Gastrocnemius medialis (tissue), 4 donors: ENCODE measurements at places on chromosomes 3 and 15.

- DNase-seq, result no peak
Measured at GRCh38 chr3:135081451-135081850, 286.4 kb downstream of the EPHB1 start.

DNA sequence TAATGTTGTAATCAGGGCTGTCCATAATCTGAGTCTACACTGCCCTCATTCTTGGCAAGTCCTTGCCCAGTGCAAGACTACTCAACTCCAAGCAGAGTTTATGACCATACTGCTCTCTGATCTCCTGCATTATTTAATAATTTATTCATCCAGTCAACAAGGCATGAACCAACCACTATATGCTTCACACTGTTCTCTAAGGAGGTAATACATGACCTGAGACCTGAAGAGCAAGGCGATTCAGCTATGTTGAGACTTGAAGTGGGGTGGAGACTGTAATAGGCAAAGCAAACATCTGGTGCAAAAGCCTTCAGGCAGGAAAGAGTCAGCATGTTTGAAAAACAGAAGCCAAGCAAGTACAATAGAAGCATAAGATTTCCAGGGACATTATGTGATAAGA, 1362.8 kb downstream of the ROBO2 start:
- DNase-seq, result no peak

- no peak for DNase-seq
Measured at GRCh38 chr3:187695449-187695848, 6.9 kb downstream of the RTP2 start.

GRCh38 chr3:138513090-138513843, 78.9 kb downstream of the ESYT3 start:
- DNase-seq, result no peak

- no peak for DNase-seq
Measured at GRCh38 chr3:105526360-105527111, 159.8 kb downstream of the ALCAM start.

- DNase-seq, result no peak
Measured at GRCh38 chr3:193590088-193590856, 2.7 kb upstream of the OPA1 start.

DNA sequence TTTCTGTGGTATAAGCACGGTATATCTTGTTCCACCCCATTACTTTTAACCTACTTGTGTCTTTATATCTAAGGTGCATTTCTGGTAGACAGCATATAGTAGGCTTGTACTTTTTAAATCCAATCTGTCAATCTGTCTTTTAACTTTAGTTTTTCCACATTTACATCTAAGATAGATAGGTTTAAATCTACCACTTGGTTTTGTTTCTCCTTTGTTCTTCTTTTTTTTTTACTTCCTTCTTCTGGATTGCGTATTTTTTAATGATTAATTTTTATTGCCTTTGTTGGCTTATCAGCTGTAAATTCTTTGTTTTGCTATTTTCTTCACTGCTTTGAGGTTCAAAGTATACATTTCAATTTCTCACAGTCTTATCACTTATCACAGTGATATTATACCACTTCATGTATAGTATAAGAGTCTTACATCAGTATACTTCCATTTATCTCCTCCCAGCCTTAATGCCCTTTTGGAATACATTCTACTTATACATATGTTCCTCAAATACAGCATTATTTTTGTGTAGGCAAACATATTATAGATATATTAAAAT, 31.0 kb downstream of the IQCB1 start:
- DNase-seq, result no peak

- DNase-seq, result no peak
Measured at GRCh38 chr3:9008550-9009255, 45.4 kb upstream of the RAD18 start.

DNA sequence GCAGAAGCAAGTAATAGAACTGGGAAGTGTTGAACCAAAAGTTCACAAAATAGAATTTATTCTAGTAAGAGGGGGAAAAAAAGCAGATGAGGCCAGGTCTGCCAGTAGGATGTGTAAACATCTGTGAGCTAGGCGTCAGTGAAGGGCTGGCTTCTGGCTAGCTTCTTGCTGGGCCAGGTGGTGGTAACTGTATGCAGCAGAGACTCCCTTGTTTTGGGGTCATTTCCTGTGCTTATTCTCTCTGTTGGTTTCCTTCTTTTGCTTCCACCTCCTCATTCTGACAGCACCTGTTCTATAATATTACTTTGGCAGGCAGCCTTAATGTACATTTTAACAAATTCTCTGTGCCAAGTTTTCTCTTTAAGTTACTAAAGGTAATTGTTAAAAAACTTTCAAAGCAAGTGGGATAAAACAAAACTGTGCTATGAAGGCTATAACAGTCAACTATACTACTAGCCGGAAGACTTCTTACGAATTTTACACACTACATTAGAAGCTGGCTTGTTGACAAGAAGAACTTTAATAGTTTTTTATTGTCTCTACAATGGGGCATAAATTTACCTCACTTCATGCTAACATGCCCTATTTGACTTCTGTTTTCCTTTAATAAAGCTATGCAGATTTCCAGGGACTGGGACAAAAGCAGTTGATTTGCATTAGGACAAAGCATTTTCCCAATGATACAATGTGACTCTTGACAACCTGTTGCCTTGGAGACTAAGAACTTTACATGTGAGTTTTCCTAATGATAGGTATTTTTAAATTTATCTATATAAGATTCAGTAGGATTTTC, 318.8 kb upstream of the NAALADL2 start:
- DNase-seq, result no peak

DNA sequence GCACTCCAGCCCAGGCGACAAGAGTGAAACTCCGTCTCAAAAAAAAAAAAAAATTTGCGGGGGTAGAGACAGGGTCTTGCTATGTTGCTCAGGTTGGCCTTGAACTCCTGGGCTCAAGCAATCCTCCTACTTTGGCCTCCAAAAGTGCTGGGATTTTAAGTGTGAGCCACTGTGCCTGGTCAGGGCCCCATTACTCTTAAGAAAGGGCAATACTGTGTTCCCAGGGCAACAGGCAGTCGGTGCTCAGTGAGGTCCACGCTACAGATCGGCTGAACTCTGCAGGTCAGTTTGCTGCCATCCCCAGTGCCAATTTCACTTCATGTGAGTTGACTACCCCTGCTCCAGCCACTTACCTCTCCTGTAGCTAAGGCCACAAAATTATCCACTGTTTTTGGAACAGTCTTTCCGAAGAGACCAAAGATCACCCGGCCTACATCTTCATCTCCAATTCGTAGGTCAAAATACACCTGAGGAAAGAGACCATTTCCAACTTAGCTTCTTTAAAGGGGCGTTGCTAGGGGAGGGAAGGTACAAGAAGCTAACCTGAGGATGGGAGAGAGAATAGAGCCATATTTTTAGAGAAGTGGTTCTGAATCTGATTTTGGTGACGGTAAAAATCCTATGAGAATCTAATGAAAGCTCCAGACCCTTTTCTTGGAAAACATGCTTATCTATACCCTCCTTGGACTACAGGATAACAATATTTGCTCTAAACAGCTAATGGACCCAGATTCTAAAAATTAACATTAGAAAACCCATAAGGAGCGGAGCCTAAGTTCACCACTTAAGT, 939 bp downstream of the PPIB start:
- DNase-seq, result no peak

GRCh38 chr3:161142486-161142885, 37.3 kb upstream of the B3GALNT1 start:
- DNase-seq, result no peak

GRCh38 chr3:115040673-115041286, 106.3 kb downstream of the ZBTB20 start:
- no peak for DNase-seq

- DNase-seq, result no peak
Measured at GRCh38 chr3:58529516-58530353, 7.3 kb downstream of the ACOX2 start.

DNA sequence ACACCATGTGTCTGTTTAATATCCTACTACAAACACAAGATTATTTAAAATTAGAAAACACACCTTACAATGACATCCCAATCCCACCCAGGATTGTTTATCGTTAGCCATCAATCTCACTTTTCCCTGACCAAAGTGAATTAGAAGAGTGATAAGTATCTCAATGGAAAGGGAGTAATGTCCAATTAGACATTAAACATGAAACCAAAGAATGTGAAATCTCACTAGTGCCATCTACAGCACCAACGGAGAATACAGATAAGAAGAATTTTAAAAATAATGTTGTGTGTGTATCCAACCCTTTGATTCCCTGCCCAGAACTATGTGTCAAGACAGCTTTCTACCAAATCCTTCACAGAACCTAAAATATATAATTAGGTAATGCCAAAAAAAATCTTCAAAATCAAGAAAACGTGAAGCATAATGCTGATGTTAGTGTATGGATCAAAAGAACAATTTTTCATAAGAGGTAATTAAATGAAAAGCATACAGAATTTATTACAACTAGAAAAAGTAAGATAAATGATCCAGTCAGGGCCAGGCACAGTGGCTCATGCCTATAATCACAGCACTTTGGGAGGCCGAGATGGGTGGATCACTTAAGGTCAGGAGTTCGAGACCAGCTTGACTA, 64.2 kb downstream of the SCAPER start:
- no peak for DNase-seq

GRCh38 chr3:159825216-159825854, 163.3 kb upstream of the IL12A start:
- no peak for DNase-seq

GRCh38 chr3:178455226-178455625, 81.0 kb upstream of the KCNMB2 start:
- no peak for DNase-seq

DNA sequence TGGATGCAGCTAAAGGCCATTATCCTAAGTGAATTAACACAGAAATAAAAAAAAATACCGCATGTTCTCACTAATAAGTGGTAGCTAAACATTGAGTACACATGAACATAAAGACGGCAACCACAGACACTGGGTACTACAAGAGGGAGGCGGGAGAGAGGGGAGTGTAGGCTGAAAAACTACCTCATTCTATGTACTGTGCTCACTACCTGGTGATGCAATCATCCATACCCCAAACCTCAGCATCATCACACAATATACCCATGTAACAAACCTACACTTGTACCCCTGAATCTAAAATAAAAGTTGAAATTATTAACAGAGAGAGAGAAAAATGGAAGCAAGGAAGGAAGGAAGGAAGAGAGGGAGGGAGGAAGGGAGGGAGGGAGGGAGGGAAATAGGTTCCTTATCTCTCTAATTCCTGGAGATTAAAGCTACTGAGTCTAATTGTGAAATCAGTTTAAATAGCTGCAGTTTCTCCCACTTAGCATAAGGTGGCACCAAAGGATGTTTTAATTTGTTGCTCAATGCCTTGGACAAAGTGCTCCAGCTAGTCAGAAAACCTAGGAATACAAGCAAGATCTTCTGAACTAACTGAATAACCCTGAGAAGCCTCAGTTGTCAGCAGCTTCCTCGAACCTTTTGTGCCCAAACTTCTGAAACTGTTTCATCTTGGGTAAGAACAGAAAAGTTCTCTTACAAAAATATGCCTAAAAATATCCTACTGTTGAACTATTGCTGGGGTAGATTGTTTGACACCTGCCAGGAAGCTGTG, 79.4 kb upstream of the ATP11B start:
- no peak for DNase-seq

DNA sequence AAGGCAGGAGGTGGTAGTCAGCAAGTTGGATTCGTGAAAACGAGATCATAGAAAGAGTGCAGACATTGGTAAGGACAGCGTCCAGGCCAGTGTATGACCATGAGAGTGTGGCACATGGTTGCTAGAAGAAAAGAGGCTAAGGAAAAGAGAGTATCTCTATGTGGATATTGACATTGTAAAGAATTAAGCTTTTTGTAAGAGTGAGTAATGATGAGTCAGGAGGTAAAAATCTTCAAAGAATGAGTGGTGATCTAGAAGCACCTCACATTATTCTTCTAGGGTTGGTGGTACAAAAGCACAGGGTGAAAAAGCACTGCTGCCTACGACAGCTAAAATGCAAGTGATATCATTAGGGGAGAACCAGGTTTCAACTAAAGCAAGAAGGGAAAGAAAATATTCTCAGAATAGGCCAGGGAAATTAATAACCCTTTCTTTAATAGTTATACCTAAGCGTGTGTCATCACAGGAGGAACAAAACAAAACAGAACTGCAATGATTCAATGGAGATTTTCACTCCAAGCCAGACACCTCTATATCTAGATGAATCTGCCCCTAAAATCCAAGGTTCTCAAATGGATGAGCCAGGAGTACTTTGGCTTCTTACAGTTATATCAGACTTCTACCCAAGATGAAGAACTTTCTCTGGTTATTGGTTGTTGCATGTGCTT, 884.7 kb downstream of the NAALADL2 start:
- no peak for DNase-seq

- DNase-seq, result peak; percentile 90
Measured at GRCh38 chr3:45553469-45553974, 41.0 kb upstream of the LIMD1 start.

DNA sequence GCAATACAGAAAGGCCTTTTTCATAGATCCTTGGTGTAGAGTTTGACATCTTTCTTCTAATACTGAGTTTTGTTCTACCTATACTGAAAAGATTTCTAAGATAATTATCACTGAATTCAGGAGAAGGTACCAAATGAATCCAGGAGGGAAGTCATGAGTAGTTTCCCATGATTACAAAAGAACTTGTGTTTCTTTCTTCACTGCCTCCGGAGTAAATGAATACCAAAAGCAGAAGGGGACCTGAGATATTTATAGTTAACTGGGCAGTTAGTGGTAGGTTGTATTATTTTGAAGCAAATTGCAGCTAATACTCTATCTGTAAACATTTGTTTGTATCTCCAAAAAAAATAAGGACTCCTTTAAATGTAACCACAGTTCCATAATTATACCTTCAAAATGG, 175.4 kb downstream of the SUCNR1 start:
- DNase-seq, result no peak

DNA sequence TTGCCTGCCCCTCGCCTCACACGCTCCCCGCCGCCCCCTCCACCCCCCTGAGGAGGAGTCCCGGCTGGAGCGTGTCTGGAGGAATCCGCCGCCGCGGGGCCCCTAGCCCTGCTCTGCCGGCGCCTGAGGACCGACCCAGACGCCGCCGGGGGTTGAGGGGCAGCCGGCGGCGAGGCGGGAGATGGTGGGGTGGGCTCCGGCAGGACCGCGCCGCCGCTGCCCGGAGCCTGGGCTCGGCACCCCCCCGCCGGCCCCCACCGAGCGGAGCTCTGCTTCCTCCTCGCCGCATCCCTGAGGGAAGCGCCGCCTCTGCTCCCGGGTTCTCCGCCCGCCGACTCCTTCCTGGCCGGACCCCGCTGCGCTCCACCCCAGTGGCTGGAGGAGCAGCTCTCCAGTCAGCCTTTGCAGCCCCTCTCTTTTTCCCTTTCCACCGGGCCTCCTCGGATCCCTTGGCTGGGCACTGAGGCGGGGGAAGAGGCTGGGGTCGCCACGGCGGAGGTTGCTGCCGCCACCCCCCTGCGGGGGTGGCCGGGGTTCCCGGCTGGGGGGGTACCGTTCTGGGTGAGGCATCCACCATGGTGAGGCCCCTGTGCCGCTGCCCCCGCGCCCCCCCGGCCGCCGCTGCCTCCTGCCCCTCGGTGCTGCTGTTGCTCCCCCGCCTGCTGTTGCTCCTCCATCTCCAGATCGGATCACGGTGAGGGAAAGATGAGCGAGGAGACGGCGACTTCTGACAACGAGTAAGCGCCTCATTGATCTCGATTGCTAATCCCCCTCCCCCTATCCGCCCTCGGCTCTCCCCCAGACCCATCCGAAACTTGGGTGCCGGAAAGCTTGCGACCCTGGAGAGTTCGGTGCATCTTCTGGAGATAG, at the start of gene SPRED1:
TSS of gene SPRED1 (plus strand) at position 356 of the 870 bp plus-strand sequence. CDS start at position 706, 350 bp downstream.
- peak; percentile 42 for DNase-seq
